RPMI7951 (cell line): ENCODE measurements at places on chromosomes 13 and 19. TPM values are rescaled to one million over a fixed set of nuclear protein-coding genes. Genes with fewer than 3 reads are reported as not detected.
A peak's percentile ranks its signal among the peaks of the same experiment; 100 is the strongest.

The SOX1 gene
- not detected in 2 replicates for total RNA-seq

The ZNF154 gene
- total RNA-seq = not detected in 2 replicates

The ZNF677 gene
- 12.4 and 14.4 TPM in 2 replicates for total RNA-seq

The CEACAM6 gene
- not detected in 2 replicates for total RNA-seq

The PRTN3 gene
- not detected in 2 replicates for total RNA-seq

The NBEA gene
- 2.0 and 2.5 TPM in 2 replicates for total RNA-seq

- DNase-seq = no peak
Measured at GRCh38 chr19:14497228-14497921, 1.4 kb upstream of the GIPC1 start.

DNA sequence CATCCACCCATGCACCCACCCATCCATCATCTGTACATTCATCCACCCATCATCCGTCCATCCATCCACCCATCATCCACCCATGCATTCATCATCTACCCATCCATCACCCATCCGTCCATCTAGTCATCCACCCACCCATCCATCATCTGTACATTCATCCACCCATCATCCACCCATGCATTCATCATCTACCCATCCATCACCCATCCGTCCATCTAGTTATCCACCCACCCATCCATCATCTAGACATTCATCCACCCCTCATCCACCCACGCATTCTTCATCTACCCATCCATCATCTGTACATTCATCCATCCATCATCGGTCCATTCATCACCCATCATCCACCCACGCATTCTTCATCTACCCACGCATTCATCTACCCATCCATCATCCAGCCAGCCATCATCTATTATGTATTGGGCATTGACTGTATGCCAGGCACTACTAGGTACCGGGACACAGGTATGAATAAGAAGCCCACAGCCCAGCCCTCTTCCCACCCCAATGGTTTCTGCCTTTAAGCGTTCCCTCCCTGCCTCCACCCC, 16.7 kb upstream of the GALP start:
- DNase-seq = no peak

- DNase-seq = no peak
Measured at GRCh38 chr13:80123945-80124344, 217.0 kb downstream of the SPRY2 start.

GRCh38 chr13:98174307-98174706, 2.8 kb downstream of the RNF113B start:
- no peak for DNase-seq

GRCh38 chr13:43728421-43728820, 58.4 kb downstream of the ENOX1 start:
- peak; percentile 3 for DNase-seq

- DNase-seq = no peak
Measured at GRCh38 chr13:98917116-98917515, 60.7 kb downstream of the DOCK9 start.

GRCh38 chr13:114268344-114269280, 12.8 kb upstream of the UPF3A start:
- no peak for DNase-seq

DNA sequence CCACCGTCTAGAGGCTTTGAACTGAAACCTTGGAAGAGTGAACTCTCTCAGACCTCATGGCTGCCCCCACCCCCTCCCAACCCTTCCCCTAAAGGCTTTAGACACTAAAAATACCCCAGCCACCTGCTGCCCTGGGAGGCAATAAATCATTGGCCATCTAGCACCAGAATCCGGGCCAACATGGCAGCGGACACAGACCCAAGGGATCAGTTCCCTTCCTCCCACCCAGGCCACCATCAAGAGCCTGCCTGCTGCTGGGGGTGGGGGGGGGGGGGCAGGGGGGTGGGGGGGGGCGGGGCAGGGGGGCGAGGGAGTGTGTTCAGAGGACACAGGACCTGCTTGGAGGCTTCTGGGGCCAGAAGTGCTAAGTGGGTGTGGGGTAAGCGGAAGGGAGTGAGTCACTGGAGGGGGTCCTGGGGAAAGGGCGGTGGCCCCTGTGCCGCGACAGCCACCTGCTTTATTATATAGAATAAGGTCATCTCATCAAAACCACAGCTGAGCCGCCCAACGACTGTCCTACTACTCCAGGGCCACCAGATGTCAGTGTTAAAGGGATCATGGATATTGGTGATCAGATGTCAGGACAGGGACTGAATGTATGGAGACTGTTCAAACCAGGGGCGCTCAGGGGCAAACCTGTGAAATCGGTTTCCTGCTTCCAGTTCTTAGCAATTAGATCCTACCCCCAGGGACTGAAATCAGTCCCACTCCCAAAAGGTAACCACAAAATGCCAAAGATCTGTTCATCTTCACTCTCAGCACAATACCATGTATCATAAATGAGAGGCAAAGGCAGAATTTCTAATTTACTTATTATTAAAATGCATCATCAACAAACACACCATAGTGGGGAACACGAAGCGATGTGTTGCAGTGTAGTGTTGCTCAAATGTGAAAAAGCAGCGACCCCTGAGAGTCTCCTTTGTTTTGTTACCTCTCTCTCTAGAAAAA, 24.3 kb downstream of the ARL11 start:
- DNase-seq = peak; percentile 48

GRCh38 chr19:18999016-18999758, 34.1 kb downstream of the SUGP2 start:
- DNase-seq = peak; percentile 74

DNA sequence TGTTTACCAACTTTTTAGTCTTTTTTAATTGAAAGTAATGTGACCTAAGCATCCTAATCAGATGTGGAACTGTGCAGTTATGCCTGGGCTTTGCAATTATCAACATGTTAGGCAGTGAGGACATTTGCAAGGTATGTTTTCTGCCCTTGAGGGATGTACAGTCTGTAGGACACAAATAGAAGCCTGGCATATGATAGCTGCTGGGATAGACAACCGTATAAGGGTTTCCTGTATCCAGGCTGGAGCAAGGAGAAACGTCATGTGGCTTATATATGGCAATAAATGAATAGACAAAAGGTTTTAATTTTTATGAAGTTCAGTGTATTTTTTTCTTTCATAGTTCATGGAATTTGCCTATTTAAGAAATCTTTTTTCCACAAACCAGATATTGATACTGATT, 2.0 kb upstream of the VPS36 start:
- no peak for DNase-seq
